ENCODE measurements at places on chromosomes 5 and 9.
A peak's percentile ranks its signal among the peaks of the same experiment; 100 is the strongest.

GRCh38 chr5:143054480-143054941, 284.3 kb downstream of the ARHGAP26 start:
- DNase-seq: no peak

DNA sequence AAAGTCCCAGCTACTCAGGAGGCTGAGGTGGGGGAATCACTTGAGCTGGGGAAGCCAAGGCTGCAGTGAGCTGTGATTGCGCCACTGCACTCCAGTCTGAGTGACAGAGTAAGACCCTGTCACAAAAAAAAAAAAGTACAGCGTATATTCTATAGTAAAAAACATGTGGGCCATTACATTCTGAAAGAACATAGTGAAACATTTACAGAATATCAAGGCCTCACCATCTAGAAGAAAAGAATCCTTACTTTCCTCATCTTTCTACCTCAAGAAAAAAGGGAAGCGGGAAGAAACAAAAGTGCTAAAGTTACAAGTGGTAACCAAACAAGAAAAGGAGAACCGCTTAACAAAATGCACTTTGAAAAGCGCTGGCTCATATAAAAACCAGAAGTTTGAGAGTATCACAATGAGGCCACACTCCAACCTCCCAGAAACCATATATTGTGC, 5.7 kb upstream of the SYK start:
- DNase-seq: no peak

DNA sequence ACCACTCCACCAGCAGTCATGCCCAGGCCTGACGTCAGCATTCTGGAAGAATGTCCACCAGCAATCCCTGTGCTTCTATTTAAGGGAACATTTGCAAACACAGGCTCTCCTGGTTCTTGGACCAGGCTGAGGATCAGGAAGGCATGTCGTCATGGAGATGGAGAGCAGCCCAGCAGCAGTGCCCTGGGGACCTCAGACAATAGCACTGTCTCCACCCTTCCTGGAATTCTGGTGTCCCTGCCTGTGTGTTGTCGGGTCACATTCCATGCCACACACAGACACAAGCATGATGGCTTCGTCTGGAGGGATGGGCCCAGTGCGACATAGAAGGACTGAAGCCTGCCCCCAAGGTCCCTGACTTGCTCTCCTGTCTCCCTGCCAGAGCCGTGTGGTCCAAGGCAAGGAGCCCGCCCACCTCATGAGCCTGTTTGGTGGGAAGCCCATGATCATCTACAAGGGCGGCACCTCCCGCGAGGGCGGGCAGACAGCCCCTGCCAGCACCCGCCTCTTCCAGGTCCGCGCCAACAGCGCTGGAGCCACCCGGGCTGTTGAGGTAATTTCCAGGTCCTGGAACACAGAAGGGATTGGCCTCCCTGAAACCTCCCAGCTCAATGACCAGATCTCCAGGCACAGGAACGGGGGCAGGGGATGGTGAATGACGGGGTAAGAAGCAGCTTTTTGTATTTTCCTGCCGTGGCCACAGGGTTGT, 43.8 kb downstream of the STOM start:
- no peak for DNase-seq

DNA sequence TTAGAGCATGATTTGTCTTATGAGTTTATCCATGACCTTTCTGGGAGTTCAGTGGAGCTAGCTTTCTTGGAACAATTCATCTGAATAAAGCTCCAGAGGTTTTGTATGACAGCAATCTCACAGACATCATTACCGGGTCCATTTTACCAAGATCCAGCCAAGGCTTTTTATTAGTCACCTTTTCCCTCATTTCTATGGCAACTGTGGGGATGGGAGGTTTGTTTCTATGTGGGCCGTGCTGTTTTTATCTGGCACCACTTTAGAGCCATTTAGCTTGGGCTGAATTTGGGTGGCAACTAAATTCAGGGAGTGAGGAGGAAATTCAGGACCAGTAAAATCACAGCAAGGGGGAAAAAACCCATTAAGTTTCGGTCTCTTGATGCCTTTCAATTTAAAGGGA, 245.7 kb downstream of the NSG2 start:
- DNase-seq: no peak

DNA sequence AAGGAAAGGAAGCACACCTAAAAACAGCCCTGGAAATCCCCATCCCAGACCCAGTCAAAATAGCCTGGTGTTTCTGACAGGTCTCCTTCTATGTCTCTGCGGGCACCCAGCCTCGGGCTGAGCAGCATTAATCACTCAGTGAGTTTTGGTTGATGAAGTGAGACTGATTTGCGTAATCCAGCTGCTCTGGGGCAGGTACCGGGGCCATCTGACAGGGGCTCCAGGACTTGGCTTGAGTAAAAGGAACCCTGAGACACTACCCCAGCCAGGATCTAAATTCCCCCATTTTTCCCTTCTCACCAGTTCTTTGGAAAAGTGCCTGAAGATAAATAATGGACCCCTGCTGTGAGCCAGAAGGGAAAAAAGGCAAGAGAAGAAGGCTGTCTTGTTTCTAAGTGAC, 596 bp downstream of the SLC28A3 start:
- DNase-seq: no peak

DNA sequence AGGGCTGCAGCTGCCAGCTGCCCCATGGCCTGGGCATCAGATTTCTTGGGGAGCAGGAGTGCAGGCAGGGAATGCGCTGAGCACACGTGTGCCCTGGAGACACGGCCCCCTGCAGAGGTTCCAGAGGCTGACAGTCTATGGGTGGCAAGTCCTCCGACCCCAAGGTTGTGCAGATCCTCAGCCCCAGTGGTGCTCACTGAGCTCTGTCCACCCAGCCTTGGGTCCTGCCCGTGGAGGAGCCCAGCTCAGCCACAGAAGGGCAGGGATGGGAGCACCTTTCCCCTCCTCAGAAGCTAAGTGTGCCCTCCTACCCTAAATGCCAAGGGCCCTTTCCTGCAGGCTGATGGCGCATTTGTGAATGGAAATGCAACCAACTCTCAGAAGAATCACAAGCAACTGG, 341.0 kb downstream of the IRX2 start:
- DNase-seq: no peak

GRCh38 chr5:134086943-134087305, 27.6 kb upstream of the TCF7 start:
- DNase-seq: peak; percentile 78

DNA sequence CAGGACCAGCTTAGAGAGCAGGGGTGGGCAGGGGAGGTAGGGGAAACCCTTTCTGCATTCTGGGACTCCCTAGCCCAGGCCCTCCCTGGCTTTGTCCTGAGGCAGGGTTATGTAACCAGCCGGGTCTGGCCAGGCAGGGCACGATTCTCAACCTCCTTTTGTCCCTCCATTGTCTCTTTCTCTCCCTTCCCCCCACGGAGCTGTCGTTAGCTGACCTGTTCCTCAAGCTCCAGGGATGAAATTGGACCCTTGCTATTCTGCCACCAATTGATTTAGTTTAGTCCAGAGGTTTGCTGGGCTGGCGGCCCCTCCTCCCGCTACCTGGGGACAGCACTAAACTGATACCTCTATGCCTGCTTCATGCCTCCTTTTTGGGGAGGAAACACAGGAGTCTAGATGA, 9.4 kb upstream of the NDST1 start:
- DNase-seq: no peak

GRCh38 chr5:181054138-181054537, 14.1 kb downstream of the BTNL9 start:
- no peak for DNase-seq

- DNase-seq: no peak
These were observed 72.1 kb upstream of the ANKRD55 start for GRCh38 chr5:56305001-56305950.

- DNase-seq: no peak
These were observed 43.0 kb upstream of the KCNV2 start for GRCh38 chr9:2674141-2674824.

DNA sequence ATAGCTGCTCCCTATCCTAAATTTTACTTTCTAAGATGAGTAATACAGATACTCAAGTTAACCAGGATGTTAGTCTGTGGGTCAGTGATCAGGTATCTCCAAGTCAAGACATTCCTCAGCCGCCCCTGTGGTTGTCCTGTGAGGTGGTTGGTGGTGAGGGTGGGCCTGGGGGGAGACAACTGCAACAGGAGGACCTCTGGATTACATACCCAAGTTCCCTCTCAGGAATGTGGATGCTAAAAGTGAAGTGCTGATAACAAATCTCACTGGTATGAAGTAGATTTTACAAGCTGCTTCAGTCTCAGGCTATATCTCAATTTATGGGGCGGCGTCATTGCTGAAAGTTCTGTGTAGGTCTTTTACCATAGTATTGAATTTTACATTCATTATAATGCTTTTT, 38.3 kb downstream of the SLC1A3 start:
- DNase-seq: no peak

DNA sequence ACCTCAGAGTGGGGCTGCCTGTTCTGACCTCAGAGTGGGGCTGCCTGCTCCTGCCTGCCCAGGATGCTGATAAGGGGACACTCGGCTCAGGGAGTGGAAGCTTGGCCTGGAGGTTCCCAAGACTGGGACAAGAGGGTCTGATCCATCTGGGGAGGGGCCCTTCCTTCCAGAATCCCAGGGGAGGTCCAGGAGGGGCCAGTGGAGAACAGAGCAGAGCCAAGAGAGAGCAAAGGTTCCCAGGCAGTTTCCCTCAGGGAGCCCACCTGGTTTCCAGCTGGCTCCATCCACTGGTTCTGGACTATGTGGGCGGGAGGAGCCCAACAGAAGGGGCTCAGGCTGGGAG, 49.1 kb upstream of the RNU6ATAC start:
- DNase-seq: no peak

- no peak for DNase-seq
These were observed 6.9 kb upstream of the GSN start for GRCh38 chr9:121261107-121261460.

- DNase-seq: no peak
These were observed 212.5 kb downstream of the DAB2IP start for GRCh38 chr9:121863955-121864354.

DNA sequence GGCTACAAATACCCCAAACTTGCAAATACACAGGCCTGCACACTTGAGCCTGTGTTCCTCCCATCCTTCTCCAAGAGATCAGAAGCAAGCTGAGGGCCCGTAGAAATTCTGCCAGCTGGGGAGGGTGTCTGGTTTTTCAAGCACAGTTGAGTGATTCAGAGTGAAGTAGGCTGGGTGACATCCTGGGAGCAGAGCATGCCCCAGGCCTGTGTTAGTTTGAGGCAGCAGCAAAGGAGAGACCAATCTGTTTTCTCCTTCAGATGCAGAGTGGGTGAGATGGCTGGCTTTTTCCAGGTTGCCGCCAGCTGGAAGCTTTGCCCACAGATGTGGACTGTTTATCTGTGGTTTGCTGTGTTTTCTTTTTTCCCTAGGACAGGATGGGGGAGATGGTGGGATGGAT, 63.1 kb downstream of the RCL1 start:
- DNase-seq: no peak

- no peak for DNase-seq
These were observed 185.6 kb downstream of the C9orf50 start for GRCh38 chr9:129435291-129435690.

DNA sequence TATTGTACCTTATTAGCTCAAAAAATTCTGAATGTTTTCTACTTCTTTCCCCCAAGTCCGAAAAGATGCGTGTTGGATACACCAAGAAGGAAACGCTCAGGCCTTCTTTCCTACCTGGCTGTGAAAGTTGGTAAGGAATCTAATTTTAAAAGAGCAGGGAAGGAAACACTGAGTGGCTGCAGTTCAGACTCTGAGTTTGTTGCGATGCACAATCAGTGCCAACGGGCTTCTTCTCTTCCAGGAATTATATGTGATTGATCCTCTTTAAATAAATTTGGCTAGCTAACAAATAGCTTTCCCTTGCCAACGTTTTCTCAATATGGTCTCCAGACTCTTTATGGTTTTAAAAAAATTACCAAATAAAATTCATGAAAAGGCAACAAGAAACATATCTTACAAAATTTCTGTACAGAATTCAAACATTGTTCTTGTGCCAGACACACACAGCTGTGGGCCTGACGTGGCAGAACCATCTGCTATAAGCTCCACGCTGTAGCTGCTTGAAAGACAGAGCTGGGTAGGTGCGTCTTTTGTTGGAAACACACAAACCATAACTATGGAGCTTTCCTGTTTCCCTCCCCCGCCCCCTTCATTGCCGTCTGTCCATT, 493.1 kb downstream of the ZNF608 start:
- DNase-seq: no peak

- no peak for DNase-seq
These were observed 32.2 kb downstream of the SPOCK1 start for GRCh38 chr5:137466889-137467288.

DNA sequence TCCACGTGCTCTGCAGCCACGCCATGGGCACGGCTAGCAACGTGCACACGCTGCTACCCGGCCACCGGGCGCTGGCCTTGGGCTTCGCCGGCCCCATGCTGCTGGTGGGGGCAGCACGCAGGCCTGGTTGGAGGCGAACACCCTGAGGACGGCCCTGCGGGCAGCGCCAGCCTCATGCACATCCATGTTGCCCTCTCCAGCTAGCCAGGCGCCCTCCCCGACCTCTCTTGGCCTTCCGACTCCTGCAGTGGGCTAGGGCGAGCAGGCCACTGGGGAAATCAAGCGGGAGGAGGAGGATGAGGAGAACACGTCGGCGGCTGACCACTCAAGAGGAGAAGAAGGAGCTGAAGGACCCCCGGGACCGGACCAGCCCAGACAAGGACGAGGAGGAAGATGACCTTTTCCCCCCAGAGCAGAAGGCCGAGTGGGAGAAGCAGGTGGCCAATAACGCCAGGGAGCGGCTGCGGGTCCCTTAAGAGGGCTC, 73.3 kb downstream of the INSL6 start:
- no peak for DNase-seq

DNA sequence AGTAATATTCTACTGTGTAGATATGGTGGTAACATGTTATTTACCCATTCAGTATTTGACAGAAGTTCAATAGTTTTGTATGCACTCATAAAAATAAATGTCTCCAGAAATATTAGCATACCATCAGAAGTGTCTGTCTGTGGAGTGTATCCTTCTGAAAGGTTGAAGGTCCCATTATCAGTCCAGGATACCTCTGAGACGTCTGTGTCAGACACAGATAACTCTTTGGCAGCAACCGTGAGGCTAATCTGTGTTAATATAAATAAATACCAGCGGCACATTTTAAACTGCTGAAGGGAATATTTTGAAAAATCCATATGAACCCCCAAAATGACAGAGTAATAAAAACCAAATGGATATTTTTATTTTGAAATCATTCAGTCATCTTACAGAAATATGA, 11.9 kb upstream of the ZNF622 start:
- DNase-seq: no peak

- no peak for DNase-seq
These were observed 108.4 kb upstream of the DHFR start for GRCh38 chr5:80763211-80763610.

GRCh38 chr9:134058716-134059115, 9.1 kb downstream of the BRD3 start:
- no peak for DNase-seq

DNA sequence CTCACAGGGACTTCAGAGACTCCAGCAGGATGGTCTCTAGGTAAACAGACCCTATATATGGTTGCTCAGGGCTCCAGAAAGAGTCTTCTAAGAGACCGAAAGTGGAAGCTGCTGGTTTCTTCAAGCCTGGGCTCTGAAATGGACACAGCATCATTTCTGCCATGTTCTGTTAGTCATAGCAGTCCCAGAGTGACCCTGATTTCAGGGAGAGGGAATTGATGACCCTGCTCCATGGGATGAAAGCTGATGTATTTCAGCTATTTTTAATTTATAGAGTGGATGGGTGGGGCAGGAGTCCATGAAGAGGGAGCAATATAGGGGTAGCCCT, 135.3 kb downstream of the FBXL7 start:
- DNase-seq: no peak

GRCh38 chr5:78472469-78473106, 112.2 kb downstream of the SCAMP1 start:
- DNase-seq: no peak

All from stimulated activated CD4-positive, alpha-beta T cell treated with anti-CD3 and anti-CD28 coated beads, TNF-alpha, amount 100 ng/mL, for 1 hour (primary cell).